Cortex of kidney (tissue), 1 donor: ENCODE measurements at places on chromosomes 4 and X.

DNA sequence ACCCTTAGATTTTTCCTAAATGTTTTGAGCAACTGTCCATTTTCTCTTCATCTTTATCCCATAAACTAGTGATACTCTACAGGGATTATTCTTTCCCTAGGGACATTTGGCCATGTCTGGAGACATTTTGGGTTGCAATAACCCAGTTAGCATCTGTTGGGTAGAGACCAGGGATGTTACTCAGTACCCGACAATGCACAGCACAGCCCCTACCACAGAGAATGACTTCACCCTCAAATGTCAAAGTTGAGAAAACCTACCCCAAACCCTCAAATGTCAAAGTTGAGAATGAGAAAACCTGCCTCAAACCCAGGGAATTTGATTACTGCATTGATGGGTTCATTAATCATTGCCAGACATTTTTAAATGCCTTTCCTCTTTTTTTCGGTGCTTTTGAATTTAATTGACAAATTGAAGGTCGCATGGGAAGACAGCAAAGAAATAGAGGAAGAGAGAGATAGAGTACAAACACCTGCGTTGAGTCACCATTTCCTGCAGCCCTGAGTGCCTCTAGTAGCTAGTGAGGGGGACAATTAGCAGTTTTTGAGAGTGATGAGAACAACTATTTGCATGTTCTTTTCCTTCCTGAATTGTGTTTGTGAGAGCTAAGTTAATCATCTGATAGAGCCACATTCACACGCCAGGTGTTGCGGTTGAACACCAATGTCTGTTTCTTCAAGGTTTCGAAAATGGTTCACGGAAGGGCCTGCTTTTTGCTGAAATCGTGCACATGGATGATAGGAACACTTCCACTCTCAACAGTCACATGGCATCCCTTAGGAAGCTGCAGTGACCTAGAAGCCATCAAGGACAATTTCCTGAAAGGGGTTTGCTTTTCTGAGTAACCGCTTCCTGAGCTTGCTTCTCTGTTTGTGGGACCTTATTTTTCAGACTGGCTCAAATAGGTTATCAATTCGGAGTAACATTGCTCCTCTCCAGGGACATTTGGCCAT lies 203.9 kb upstream of the VCX3A start:
- no peak for DNase-seq

DNA sequence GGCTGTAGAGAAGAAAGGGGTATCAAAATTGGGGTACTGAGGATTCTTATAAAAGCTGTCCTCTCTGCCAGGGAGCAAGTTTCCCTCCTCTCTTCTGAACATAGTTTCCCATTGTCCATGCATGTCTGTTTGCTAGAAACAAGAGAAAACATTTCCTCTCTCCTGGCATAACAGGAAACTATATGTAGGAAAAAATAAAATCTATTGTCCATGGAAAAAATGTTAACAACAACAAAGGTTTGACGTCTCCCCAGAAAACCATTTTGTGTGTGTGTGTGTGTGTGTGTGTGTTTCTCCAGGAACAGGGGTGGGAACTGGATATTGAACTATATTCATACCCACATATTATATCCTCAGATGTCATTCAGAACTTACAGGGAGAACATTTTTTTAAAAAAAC lies 107.2 kb downstream of the GASK1B start:
- DNase-seq = no peak

DNA sequence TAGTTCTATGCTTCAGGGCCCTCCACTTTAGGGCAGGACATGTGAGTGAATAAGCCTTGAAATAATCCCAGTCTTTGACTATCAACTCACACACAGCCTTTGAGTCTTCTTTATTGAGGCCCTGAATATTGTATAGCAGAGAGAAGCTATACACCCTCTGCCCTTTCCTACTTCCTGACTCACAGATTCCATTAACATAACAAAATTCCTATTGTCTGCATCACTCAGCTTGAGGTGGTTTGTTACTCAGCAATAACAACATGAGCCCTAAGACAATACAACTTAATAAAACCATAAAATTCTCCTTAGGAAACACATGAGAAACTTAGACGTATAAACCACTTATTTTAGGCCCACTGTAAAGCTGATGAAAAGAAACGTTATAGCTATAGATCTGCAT lies 680.3 kb upstream of the DIAPH2 start:
- DNase-seq = no peak

GRCh38 chr4:181859439-181859838 lies 383.8 kb upstream of the TENM3 start:
- DNase-seq = no peak

GRCh38 chrX:53077207-53078197 lies 4.7 kb upstream of the TSPYL2 start:
- no peak for DNase-seq

DNA sequence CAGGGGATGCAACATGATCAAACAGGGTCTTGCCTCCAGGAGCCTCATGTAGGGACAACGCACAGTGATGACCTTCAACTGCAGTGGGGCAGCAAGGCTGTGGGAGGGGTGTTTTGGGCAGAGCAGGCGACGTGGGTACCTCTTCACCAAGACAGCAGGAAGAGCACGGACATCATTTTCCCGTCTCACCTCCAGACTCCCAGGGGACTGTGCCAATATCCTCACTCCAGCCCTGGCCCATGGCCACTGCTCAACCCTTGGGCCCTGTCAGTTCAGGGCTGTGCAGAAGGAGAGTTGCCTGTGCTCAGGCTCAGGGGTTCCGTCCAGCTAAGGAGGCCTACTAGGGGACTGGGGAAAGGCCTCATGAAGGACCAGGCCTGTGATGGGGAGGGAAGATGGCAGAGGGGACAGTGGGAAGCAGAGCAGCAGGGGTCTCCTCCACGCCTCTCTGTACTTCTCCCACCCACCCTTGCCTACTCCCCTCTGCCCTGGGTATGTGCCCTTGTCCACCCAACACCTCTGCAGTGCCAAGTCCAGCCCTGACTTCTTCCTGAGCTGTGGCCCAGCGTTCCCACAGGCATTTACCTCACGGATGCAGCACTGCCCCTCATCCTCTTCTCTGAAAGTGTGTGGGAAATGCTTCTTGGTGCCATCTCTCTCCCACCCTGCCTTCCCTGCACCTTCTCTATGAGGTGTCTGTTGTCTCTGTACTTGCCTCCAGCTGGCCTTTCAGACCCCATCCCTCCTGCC lies 1.4 kb downstream of the IL9R start:
- DNase-seq = no peak

GRCh38 chr4:134700251-134700650 lies 498.7 kb upstream of the PABPC4L start:
- DNase-seq = no peak

DNA sequence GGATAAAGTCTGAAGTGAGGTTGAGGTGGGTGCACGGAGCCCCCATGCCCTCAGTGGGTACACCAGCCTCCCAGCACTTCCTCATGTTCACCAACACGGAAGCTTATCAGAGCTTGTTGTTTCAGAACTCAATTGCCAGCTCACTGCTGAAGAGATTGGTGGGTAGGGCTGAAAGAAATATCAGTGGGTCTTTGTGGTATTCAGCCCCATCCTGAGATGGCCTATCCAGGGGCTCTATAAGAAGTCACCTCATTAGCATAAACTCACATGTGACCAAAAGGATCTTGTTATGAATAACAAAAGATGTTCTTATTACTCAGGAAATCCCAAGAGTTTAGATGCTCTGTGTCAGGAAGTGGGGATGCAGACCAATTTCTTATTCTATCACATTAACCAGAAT lies 177.3 kb downstream of the ARHGAP10 start:
- DNase-seq = no peak

- no peak for DNase-seq
These were observed 553.8 kb upstream of the GNPDA2 start for GRCh38 chr4:45280121-45280520.

DNA sequence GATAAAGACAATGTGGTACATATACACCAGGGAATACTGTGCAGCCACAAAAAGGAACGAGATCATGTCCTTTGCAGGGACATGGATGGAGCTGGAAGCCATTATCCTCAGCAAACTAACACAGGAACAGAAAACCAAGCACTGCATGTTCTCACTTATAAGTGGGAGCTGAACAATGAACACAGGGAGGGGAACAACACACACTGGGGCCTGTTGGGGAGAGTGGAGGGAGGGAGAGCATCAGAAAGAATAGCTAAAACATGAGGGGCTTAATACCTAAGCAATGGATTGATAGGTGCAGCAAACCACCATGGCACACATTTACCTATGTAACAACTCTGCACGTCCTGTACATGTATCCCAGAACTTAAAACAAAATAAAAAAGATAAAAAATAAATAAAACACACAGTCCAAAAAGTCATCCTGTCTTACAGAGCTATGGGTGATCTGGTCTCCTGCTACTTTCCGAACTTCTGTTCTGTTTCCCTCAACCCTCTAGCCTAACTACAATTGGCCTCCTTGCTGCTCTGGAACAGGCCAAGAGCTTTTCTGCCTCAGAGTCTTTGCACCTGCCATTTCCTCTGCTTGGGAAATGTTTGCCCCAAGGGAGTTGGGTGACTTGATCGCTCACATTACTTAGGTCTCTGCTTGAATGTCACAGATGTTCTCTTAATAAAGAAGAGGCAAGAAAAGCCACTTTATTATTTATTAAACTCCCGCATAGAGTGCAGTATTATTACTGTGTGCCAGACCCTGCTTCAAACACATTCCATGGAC lies 1.1 kb upstream of the CD38 start:
- DNase-seq = no peak

DNA sequence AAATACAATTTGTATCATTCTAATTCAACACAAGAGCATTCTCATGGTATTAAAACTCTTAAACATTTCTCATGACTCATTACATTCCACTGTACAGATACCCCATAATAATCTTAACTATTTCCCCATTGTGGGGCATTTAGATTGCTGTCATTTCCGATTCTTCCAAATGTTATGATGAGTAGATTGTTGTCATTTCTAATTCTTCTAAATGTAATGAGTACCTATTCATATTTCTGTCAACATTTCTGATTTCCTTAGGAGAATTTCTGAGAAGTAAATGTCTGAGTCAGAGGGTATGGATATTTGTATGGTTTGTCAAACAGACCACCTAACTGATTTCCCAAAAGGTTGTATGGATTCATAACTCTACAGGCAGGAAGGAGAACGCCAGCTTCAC lies 8.3 kb downstream of the S100G start:
- DNase-seq = no peak

- no peak for DNase-seq
These were observed 719.2 kb downstream of the FSTL5 start for GRCh38 chr4:161444626-161445025.

DNA sequence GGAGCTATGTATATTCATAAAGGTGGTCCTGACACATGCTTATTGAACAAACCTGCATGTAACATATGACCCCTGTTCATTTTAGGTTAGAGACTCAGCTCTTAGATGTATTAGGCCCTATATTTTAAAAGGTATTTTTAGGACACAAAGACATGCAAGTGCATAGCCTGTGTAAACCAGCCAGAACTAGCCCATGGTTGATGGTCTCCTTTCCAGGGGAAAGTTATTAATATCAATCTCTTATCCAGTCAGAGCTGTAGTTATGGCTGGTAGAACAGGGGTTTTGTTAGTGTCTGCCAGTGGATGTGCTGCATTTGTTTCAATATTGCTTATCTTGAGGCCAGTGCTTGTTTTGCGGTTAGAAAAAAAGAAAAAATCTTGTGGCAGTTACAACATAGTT lies 488.6 kb downstream of the KCTD8 start:
- DNase-seq = no peak

DNA sequence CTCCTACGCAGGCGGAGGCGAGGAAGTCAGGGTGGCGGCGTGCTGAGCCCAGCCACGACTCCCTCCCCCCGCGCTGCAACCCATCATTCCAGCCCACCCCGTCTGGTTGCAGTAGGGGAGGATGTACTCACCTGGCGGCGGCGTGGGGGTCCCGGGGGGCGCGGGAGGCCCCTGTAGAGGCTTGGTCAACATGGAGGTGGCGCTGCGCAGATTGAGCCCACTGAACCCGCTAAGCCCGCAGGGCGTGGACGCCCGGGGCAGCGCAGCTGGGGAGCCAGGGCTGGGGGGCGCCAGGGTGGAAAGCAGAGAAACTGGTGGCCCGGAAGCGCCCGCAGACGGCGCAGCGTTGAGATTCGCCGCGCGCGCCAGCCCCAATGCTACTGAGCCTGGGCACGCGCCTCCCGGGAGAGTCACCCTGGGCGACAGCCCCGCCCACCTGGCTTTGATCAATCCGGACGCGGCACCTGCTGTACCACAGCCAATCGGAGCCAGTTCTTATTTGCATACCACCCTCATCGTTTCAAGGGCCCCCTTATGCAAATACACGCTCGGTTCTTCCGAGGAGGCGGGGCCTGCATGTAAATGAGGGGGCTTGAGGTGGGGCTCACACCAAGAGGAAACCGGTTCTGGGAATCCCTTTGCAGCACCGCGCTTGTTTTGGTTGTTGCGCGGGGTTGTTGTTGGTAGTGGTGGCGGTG lies at the start of gene PIM2:
Gene PIM2 (minus strand): TSS at position 382 of the 698 bp plus-strand sequence. CDS start 190 bp downstream, at position 192.
- DNase-seq = no peak

- no peak for DNase-seq
These were observed 35.3 kb upstream of the JADE3 start for GRCh38 chrX:46876901-46877300.

DNA sequence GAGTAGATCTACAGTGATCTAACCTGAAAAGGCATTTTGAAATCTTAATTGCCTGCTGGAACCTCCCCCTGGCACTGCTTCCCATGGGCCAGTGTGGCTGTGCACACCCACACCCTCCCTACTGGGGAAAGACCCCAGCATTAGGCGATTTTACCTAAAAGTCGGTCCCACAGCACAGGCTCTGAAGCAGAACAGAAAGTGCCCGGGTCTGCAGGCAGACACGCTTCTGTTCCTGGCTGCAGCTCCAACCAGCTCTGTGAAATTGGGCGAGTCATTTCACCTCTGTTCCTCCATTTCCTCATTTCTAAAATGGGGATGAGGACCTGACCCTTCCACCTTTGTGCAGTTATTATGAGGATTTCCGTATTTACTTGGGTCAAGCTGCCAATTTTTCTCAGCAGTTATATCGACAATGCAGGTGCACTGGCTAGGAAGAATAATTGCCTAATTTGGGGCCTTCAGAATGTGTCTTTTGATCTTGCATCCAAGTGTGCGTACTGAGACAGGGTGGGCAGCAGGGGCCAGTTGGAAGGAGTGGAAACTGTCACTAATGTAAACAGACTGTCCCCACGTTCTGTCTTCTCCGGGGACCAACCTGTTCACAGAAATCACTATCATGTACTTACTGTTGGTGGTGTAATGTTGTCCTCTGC lies 7.1 kb downstream of the KLF3 start:
- no peak for DNase-seq

- no peak for DNase-seq
These were observed 38.7 kb downstream of the SEC24B start for GRCh38 chr4:109472343-109472761.

- DNase-seq = no peak
These were observed 125.1 kb downstream of the CAMK2D start for GRCh38 chr4:113636438-113636818.
